ENCODE measurements at places on chromosomes 2 and 18.

GRCh38 chr18:36467614-36468013 is 170.1 kb downstream of the FHOD3 start:
- DNase-seq, result no peak

GRCh38 chr18:69492861-69493260 is 92.2 kb downstream of the DOK6 start:
- DNase-seq, result no peak

GRCh38 chr2:65465857-65466256 is 33.5 kb upstream of the SPRED2 start:
- no peak for DNase-seq

DNA sequence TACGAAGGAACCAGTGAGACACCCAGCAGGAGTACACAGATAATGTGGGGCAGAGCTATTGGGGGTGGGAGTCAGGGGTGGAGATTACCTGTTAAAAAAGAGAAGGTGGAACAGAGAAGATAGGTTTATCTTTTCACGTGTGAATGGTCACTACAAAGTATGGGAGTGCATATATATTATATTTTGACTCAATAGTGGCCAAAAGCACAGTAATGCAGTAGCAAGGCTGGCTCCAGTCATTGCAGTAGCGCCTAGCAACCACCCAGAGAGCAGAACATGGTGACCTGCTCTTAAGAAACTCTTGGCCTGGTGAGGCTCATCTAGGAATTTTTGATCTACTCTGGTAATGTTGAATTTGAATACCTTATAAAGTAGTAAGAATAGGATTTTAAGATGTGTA is 1.0 kb downstream of the IMPACT start:
- no peak for DNase-seq

DNA sequence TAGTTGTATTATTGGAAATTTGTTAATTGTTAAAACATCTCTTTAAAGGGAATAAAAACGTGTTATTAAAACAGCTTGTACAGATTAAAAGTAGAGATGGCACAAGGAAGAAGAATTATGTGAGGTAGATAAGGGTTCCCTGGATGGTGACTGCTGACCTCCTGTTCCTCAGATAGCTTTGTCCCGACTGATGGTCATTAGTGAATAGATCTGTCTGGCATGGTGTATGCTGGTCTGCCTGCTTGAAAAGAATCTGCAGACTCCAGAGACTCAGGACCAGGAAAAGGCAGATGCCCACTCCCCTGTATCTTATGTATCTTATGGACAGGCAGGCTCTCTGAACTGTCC is 5.6 kb upstream of the FARP2 start:
- DNase-seq, result no peak

GRCh38 chr2:27672723-27673486 is 9.2 kb downstream of the SLC4A1AP start:
- no peak for DNase-seq

DNA sequence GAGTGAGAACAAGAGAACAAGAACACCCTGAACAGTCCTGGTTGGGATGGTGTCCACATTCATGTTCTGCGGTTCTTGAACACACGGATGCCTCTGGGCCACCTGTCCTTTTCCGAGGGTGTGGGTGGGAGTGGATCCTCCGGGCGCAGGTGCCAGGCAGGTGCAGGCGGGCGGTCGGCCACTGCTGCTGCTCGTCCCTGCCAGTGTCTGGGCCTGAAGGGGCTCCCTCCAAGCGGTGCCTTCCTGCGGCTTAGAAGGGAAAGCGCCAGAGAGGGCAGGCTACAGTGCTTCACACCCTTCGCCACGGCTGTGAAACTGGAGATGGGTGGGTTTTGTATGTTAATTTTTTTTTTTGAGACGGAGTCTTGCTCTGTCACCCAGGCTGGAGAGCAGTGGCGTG is 8.0 kb upstream of the D2HGDH start:
- no peak for DNase-seq

DNA sequence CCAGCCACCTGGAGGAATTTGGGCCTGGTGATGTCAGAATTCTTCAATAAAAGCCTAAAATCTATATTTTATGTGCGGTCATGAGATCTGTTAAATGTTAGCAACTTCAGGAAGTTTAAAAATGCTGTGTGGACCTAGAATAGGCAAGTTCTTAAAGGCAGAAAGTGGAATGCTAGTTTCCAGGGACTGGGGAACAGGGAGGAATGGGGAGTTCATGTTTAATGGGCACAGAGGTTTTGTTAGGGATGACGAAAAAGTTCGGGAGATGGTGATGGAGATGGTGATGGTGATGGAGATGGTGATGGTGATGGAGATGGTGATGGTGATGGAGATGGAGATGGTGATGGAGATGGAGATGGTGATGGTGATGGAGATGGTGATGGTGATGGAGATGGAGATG is 9.2 kb downstream of the TYMS start:
- DNase-seq, result no peak

DNA sequence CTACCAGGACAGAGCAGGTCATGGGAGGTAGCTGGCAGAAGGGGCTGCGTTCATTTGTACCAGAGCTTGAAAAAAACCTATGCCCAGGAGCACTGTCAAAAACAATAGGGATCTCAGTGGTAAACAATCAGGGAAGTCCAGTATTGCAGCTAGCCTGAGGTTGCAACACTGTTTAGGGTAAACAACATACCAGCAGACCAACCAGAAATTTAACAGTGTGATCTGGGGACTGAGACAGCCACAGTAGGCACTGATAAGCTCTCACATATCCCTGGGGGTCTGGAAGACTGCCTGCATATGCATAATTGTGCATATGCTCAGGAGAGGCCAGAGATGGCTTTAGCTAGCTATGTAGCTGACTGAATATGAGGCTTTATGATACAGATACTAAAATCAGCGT is 12.0 kb upstream of the ZCCHC2 start:
- DNase-seq, result no peak

GRCh38 chr18:74447404-74448152 is 9.5 kb downstream of the DIPK1C start:
- DNase-seq, result no peak

DNA sequence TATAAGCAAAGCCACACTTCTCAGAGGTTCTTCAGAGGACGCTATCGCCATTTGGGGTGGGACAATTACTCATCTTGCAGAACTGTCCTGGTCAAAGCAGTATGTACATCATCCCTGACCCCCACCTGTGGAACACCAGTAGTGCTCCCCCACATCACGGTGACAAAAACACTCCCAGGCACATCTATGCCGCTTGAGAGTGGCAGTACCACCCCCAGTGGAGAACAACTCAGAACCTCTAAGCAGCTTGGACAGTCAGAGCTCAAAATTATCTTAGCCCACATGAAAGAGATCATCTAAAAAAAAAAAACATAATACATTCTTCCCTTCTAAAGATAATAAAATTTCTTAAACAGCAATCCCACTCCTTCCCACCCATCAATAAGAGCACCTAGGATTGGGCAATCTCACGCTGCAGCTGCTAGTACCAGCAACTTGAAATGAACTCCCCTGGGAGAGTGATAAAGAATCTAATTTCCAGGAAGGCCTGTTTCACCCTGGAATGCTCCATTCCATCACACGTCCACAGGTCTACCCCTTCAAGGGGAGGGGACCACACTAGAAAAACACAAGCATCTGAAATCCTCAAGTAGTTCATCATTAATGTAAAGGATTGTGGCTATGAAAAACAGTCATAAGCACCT is 31.7 kb downstream of the LRP2 start:
- DNase-seq, result no peak

- no peak for DNase-seq
These were observed 165.6 kb downstream of the SMAD7 start for GRCh38 chr18:48785091-48785614.

GRCh38 chr2:182444806-182445205 is 18.0 kb upstream of the PDE1A start:
- no peak for DNase-seq

DNA sequence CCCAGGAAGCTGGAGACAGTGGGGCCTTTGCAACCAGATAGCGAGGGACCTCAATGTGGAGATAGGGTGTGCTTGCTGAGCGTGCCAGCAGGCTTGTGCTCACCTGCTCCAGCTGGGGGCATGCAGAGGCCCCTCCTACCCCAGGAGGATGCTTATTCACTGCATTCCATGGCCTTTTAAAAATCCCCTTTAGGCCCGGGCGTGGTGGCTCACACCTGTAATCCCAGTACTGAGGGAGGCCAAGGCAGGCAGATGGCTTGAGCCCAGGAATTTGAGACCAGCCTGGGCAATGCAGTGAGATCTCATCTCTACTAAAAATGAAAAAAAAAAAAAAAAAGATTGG is 54.5 kb downstream of the ODC1 start:
- DNase-seq, result no peak

- DNase-seq, result peak; percentile 45
These were observed 21.4 kb downstream of the CHMP1B start for GRCh38 chr18:11872479-11873136.

DNA sequence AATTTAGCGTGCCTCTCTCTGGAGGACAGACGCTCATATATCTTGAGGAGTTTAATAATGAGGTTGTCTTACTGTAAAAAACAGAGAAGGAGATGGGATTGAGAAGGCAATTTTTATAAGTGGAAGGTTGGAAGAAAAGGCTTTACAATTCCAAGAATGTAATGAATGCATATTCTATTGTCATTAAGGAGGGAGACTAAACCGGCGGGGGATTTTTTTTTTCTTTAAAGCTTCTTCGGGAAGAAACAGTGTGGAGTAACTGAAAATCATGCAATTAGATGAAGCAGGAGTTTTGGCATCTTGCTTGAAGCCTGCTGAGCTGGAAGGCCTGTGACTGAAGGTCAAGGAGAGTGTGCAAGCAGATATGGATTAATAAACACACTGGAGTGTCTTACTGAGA is 124.4 kb downstream of the HRH4 start:
- no peak for DNase-seq

DNA sequence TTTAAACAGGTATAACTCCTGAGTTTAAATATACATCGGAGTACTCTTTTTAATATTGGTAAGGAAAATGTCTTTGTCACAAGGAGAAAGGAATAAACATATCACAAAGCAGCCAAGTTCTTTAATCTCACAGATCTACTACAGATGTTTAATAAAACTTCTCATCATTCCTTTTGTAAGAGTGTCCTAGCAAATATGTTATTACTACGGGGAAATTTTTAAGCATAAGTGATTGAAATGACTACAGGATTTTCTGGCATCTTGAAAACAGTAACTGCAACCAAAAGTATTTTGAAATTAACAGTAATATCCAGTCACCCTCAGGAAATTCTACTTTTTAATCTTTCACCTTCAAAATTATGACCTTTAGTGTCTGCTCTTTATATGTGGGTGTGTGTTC is 403.1 kb downstream of the IRS1 start:
- no peak for DNase-seq

GRCh38 chr2:181810823-181811695 is 80.5 kb upstream of the ITPRID2 start:
- DNase-seq, result no peak

- DNase-seq, result no peak
These were observed 64.2 kb downstream of the CCDC88A start for GRCh38 chr2:55355451-55355850.

GRCh38 chr2:204748286-204748685 is 203.0 kb downstream of the PARD3B start:
- DNase-seq, result no peak

DNA sequence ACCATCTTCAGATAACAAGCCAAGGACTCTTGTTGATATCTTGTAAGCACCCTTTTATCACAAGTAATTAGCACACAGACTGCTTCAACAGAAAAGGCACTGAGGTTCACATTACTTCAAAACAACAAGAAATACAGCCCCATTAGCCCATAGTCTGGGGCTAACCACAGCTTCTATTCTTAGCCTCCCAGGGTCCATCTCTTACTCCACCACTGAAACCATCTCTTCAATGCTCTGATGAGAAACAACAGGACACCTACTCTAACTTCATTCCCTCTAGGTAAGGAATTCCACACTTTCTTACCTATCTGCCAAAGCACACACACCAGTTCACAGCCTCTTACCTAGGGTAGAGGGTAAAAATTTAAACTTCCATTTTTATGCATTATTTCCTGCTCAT is 26.4 kb upstream of the CYTIP start:
- no peak for DNase-seq

DNA sequence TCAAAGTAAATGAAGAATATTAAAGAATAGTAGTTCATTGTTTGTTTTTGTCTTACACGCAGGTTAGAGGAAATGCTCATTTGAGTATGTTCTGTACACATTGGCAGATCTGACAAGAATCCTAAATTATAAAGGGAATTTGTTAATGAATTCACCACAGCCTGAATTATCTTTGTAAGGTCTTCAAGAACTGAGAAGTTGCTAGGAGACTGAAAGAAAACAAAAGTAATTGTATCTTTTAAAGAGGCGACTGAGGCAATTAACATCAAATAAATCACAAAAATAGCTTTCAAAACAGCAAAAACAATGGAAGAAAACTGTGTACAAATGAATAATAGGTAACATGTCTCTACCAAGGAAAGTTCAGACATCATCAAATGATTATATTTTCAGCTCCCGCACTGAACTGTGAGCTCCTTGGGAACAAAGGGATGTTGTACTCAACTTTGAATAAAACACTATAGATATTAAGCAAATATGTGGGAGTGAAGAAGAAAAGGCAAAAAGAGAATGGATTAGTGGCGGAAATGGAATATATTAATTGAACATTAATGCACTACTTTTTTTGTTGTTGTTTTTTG is 51.7 kb upstream of the ATIC start:
- no peak for DNase-seq

DNA sequence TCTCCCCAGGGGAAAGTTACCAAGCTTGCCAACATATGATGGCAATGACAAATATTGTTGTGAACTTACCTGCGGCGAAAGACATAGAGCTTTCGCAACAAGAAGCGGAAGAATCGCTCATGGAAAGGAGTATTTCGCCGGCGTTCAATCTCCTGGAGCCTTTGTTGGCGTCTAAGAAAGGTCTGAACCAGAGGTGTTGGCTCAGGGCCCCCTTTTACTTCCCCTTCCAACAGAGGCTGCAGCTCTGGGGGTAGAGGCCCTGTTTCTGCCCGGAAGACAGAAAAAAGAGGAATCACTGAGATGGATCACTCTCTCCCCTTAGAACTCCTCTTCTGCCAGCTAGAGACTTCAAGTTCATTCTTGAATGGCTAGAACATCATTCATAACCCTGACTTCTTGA is 10.8 kb downstream of the GGCX start:
- DNase-seq, result no peak

Data from hematopoietic multipotent progenitor cell treated with erythropoietin and hydrocortisone succinate and interleukin-3 and kit ligand, for 17 days (in vitro differentiated cells).